AG04450 (cell line): ENCODE measurements at places on chromosomes 3 and 15.

DNA sequence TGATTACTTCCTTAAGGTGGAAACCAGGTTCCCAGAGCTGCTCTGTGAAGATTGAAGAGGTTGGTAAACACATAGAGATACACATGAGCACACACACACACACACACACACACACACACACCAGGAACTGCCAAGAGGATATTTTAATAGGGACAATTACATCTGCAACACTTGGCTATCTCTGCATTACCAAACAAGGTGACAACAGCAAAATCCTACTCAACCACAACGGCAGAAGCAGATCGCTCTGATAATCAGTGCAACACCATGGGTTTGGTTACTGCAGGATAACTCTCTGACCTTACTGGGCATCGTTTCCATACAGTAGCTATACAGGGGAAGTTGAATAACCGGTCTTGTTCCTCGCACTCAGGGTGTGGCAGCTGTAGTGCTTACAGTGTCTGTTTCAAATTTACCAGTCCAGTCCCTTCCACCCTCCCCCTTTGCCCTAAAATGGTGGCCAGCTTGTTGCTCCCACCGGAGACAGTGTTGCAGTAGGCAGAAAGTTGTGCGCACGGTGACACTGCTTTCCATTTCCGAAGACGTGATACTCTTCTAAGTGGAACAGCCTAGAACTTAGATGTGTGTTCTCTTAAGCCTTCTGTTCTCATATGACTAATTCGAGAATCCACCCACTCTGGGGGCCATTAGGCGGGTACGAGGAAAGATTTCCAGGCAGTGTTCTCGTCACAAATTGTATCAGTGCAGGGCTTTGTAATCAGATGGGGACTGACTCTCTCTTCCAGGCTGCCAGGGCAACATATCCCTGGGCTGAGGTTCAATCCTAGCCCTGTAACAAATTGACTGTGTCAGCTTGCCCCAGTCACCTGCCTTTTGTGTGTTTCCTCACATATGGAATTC, 176.2 kb downstream of the P3H2 start:
- no peak for DNase-seq

DNA sequence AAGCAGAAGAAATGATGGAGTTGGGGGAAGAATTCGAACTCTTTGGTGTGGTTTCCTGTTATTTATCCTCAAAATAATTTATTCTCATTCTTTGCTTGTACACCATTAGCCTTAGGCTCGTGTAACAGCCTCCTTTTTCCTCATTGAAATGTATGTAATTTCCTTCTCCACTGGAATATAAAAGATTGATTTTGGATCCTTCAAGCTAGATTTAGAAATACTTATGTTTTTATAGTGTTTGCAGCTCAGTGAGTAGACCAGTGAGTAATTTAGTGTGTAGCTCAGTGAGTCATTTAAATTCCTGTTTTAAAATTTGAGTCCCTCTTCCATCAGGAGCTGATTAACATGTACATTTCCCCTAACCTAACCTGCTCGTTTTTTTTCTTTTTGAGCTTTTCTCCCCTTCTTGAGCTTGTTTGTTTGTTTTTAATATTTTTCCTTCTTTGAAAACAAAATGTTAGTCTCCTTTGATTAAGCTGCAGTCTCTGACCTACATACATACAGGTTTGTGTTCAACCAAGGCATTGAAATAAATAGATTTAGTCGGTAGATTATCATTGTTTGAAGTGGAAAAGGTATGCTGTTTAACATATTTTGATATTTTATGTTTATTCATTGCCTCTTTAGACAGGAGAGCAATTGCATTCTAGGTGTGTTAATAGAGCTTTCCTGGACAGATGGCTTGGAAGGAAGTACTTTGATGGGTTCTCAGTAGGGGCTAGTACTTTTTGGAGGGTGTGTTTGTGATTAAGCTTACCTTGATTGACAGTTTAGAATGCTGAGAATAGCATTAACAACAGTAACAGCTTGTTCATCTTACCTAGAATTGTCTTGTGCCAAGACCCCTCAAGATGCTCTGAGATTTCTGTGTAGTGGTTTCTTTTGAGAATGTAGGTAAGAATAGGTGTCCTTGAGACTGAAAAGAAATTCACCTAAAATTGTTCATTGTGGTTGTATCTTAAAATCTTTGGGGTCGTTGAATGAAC, 5.9 kb downstream of the USP3 start:
- DNase-seq: no peak

- no peak for DNase-seq
These were observed 256.0 kb downstream of the CNTN4 start for GRCh38 chr3:2354702-2355101.

- DNase-seq: no peak
These were observed 401.7 kb upstream of the CDIN1 start for GRCh38 chr15:36177590-36178302.

DNA sequence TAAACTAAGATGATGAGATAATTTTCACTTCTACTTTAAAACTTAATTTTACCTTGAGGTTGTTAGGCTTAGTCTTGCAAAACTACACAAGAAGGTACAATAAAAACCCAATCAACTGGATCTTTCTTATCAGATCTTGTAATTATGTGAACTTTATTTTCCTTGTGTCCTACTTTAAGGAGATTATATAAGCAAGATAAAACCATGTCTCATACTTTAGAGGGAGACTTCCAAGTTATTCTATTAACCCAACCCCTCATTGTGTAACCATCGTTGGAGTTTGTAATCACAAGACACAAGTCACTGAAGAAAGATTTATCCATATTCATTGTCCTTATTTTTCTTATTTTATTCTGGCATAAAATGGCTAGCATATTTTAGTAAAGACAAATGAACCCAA, 165.6 kb downstream of the SERPINI1 start:
- no peak for DNase-seq

GRCh38 chr15:92636401-92636907, 19.1 kb downstream of the FAM174B start:
- no peak for DNase-seq

DNA sequence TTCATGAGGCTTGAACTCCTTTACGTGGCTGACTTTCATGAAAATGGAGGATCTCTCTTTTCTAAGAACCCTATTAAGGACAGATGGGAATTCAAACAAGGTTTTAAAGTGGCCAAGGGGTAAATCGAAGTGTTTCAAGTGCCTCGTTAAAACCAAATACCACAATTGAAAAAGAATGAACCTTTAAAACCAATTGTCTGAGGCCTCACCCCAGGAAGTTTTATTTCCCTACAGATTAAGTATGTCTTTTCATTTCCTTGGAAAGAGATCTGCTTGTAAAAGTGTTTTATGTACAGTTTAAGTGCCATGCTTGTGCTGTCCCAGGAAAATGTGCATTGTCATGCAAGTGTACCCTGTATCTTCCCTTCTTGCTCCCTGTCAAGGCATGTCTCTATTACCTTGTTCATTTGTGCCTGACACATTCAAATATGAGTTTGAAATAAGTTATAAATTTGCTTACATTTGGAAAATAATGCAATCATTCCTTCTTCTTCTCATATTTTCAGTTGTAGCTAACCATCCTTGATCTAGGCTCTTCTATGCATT, 138.7 kb downstream of the ZPLD1 start:
- no peak for DNase-seq

- no peak for DNase-seq
These were observed 7.2 kb upstream of the MFGE8 start for GRCh38 chr15:88920186-88920891.

DNA sequence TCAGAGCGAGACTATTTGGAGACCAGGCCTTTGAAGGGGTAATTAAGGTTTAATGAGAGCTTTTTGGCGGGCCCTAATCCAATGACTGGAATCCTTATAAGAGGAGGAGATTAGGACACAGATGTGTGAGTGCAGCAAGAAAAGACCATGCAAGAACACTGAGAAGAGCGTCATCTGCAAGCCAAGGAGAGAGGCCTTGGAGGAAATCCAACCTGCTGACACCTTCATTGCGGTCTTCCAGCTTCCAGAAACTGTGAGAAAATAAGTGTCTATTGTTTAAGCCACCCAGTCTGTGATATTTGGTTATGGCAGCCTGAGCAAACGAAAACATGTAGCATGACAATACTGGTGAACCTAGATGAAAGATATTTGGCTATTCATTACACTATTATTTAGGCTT, 23.0 kb upstream of the MUSTN1 start:
- no peak for DNase-seq

GRCh38 chr3:35262406-35262805, 376.9 kb upstream of the ARPP21 start:
- DNase-seq: no peak

DNA sequence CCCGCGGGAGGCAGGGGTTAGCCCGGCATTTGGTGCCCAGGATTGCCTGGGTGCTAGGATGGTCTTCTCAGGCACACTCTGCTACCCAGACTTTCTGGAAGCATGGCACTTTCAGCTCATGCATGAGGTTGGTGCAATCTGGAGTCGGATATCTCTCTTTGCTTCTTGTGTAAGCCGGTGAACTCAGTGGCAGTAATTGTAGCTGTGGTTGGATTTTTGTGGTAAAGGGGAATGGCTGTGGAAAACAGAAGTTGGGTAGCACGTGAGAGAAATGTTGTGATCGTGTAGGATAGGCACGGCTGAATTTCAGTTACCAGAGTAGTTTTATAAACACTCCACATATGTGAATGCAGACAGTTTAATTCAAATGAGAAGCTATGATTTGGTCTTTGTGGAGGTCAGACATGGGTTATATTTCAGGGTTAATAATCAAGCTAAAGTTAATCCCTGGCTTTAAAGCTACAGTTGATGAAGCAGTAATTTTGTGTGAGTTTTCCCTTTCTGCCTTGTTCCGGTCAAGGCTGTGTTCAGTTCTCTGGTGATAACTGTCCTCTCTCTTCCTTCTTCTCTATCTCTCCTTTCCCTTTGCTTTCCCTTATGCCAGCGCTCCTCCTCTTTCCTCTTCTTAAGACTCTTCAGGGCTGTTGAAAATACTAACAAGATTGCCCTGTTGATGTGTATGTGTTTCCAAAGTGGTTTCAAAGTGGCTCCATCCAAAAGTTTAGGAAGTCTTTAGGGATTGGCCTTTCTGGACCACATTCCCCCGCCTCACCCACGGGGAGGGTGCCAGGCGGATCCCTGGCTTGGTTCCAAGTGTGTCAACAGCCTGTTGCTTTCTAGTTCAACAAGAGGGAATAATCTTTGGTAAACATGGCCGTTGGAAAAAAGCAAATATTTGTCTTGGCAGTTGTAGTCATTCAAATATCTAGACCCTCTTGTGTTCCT, 404.6 kb upstream of the C2CD4B start:
- peak; percentile 91 for DNase-seq

DNA sequence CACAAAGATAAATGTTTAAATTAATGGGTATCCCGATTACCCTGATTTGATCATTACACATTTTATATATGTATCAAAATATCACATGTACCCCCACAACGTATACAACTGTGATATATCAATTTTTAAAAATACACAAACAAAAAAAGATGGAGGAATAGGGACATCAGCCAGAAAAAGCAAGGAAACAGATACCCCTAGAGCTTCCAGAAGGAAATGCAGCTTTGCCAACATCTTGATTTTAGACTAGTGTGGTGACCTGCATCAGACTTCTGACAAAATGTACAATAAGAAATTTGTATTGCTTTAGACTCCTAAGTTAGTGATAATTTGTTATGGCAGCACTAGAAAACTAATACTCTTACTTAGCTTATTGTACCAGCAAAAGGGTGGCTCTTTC, 483.8 kb downstream of the TUSC7 start:
- no peak for DNase-seq

DNA sequence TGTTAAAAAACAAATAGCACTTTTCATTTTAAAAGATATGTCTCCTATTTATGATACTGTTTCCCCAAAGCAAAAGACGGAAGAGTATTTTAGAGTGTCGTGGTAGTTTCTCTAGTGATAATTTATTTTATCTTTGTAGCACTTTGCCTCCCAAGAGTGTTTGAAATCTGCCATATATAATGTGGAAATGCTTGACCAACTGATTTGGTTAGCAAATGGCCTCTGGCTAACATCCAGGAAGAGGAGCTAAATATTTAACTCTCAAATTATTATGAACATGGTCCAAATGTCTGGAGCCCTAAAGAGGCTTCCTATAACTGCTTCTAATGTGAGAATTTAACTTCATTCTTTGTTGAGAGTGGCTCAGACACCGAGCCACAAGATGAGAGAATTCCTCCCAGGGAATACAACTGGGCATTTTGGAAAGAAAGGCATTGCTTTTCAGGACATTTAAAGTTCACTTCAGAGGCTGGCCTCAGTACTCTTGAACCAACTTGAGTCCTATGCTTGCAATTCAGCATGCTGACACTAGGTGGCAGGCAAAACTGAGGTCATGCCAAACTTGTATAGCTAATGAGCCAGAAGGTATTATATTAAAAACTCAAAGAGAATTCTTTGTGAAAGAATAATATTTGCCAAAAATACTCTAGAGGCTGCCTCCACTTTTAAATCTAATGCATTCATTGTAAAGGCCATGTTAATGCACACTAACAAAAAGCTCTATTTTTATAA, 104.5 kb downstream of the RARB start:
- DNase-seq: no peak

DNA sequence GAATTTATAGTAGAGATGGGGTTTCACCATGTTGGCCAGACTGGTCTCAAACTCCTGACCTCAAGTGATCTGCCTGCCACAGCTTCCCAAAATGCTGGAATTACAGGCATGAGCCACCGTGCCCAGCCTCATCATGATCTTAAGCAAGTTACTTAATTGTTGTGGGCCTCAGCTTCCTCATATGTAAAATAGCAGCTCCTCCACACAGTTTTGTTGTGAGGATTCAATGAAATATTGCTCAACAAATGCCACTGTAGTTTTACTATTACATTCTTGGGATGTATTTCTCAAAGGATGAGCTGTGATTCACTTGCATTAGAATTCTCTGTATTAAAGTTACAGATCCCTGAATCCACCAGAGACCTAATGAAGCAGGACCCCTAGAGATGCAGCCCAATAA, 168.8 kb downstream of the ADAMTS9 start:
- DNase-seq: peak; percentile 13

- DNase-seq: no peak
These were observed 160.1 kb downstream of the PDE8A start for GRCh38 chr15:85141726-85142125.

GRCh38 chr3:71063773-71064290, 519.7 kb downstream of the FOXP1 start:
- no peak for DNase-seq

DNA sequence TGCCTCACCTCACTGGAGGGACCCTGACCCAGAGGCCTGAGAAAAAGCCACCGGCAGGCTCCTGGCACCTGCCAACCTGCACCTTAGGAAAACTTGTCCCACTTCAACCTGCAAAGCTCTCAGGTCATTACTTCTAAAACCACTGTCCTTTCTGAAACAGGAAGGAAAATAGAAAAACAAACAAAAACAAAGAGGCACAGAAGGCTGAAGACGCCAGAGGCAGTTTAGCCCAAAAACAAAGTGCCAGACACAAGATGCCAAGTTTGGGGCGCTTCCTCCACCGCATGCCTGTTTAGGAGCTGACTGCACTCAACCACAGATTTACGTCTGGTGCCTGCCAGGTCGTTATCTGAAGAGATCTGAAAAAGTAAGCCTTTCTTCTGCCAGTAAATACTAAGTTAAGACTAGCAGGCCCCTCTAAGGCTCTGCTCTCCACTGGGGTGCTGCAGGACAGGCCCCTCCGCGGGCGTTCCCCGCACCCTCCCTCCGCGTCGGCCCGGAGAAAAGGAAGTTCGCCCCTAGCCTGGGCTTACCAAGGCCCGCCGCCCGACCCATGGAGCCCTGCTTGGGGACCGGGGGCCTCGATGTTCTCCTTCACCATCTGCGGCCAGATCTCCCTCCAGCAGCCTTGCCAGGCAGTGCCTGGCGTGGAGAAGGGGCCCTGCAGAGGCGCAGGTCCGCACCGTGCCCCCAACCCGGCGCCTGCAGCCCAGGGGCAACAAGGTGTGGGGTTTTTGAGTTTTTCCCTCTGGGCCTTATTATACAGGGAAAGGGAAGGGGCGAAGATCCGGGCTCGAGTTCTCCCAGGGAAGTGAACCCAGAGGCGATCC, 1.3 kb downstream of the GOLGA8A start:
- no peak for DNase-seq

- no peak for DNase-seq
These were observed 868.6 kb downstream of the TBL1XR1 start for GRCh38 chr3:176328666-176329065.
